Fibroblast of the aortic adventitia (primary cell): ENCODE measurements at places on chromosomes 7 and 10.
A peak's percentile ranks its signal among the peaks of the same experiment; 100 is the strongest.

GRCh38 chr10:59856104-59856503 is 50.3 kb downstream of the CCDC6 start:
- no peak for DNase-seq

DNA sequence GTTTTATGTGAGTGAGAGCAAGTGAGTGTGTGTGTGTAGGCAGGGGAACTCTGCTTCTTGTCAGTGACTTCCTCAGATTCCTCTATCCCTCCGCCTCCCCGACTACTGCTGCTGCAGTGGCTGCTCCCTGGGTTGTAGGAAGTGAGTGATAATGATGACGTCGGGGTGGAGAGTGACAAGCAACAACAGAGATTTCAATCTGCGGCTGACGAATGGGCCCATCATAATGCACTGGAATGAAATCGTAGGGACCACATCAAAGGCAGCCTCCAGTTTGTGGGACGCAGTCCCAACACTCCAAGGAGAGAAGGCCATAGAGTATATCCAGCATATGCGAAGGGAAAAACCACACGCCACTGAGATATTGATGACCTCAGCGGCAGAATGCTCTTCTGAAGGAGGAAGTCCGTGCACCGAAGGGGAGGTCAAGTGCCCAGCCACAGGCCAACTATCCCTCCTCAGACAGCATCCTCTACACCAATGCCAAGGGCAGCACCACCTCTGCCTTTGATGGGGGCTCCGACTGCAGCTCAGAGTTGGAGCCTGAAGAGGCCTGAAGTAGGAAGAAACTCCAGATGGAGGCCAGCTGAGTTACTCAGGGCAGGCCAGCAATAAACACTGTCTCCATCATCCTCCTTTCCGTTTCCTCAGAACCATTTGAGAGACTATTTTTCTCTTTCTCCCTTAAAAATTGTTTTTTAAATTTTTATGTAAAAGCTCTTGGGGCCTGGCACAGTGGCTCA is 11.3 kb upstream of the STMP1 start:
- DNase-seq = peak; percentile 35

DNA sequence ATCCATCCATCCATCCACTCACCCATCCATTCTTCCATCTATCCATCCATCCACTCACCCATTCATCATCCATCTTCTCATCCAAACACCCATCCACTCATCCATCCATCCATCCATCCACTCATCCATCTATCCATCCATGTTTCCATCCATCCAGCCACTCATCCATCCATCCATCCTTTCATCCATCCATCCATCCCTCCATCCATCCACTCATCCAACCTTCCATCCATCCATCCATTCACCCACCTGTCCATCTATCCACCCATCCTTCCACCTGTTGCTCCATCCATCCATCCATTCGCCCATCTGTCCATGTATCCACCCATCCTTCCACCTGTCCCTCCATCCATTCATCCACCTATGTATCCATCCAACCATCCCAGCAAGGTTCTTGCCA is 378.4 kb upstream of the PFKP start:
- no peak for DNase-seq

DNA sequence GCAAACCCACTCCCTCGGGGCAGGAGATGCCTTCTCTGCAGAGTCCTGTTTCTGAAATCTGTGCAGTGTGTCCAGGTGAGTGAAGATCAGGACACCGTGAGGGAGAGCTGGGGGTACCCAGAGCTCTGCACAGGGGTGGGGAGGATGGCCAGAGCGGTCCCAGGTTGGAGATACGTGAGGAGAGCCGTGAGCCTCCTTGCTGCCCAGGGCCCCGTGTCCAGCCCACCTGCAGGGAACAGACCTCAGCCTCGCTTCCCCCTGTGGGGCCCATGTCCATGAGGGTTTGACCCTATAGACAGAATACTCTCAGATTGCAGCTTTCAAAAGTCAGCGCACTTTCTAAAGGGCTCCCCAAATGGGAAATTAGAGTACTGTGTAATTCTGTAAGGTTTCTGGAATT is 66.5 kb upstream of the EN2 start:
- no peak for DNase-seq

GRCh38 chr7:43700059-43700501 is 29.2 kb downstream of the COA1 start:
- peak; percentile 90 for DNase-seq

- no peak for DNase-seq
These were observed 80.2 kb downstream of the RHOBTB1 start for GRCh38 chr10:60863796-60864195.

GRCh38 chr10:131810036-131810804 is 90.6 kb upstream of the PPP2R2D start:
- DNase-seq = no peak

DNA sequence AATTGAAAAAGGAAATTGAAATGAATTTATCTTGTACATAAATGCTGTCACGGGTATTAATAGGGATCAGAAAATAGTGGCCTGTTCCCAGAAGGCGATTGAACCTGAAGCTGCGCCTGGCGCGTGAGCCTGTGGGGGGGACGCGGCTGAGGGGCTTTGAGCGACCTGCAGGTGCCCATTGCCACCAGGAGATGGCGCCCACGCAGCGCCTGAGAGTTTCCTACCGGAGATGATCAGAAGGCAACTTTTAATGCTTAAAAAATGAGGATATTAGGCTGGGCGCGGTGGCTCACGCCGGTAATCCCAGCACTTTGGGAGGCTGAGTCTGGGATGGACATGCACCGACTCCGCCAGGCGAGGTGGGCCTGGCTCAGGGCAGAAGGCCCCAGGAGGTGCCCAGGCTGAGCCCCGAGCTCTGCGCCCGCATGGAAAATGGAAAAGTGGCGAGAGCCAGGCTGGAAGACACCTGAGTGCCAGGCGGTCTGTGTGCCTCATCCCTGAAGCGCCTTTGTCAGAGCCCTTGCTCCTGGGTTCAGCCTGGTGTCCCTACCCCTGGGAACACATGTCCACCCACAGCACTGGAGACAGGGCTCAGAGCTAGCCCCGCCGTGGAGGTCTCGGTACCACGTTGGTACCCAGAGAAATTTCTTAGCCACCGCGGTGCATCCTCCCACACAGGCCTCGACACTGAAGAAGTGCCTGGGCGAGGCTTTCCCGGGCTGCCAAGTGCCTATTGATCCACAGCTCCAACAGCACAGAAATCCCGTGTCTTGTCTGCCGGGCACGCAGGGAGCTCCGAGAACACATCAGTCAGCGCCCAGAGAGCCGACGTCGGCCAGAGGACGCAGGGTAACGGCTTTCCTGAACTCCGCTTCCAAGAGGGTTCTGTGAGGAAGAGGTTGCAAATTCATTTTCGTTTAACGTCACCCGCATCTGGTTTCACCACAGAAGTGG is 117.4 kb downstream of the INPP5A start:
- DNase-seq = peak; percentile 64

GRCh38 chr10:93261961-93262610 is 188.4 kb downstream of the CYP26A1 start:
- peak; percentile 52 for DNase-seq
